ENCODE measurements at places on chromosomes 3 and 15.

GRCh38 chr15:76201536-76202255 is 109.6 kb downstream of the ETFA start:
- DNase-seq: no peak

DNA sequence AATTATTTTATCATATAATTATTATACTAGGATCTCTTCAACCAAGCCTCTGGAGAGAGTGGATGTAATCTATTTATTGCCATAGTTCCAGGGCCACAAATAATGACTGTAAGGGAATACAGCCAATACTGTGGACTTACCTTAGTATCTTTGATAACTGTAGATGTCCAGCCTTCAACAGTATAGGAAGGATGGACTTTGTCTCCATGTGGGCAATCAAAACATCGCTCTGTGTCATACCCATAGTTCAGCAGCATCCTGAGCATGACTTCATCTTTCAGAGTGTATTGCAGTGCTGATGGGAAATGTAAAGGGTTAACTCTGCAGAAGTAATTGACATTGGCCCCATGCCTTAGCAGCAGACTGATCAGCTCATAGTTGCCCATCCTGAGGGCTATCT is 14.2 kb downstream of the ASB14 start:
- no peak for DNase-seq

- DNase-seq: no peak
Measured at GRCh38 chr3:20246662-20247061, 60.7 kb upstream of the SGO1 start.

GRCh38 chr3:17054301-17054981 is 169.7 kb downstream of the PLCL2 start:
- no peak for DNase-seq

DNA sequence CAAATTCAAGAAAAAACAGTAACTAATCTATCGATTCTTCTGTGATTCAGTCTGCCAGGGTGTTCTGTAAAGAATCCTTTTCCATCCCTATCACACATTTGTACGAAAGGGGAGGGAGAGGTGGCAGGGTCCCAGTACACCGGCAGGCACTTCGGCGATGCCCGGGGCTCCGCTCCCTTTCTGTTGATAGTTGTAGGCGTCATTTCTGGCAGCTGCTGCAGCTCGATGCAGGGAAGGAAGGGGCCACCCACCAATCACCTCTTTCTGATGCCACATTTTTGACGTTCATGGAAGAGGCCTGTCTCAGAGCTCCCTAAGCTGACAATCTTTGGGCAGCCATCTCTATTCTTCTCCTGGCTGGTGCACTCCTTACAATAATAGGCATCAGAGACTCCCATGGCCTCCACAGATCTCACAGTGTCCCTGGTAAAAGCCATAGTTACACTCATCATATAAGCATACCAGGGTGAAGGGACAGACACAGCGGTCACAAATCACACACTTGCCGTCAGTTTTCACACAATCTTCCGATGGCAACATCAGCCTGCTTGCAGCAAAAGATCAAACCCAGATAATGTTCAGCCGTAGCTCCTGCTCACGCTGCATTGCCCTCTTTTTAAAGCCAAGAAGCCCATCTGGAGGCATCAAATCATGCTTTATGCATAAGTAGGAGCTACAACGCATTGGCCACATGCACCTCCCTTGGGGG is 60.8 kb upstream of the ZBTB38 start:
- DNase-seq: no peak

GRCh38 chr15:59828861-59829260 is 139.7 kb upstream of the BNIP2 start:
- no peak for DNase-seq
